Activated T-cell treated with anti-CD3 and anti-CD28 coated beads, Interleukin-2, amount 50 U/mL, for 1 hour (primary cell): ENCODE measurements at places on chromosomes 5 and 9.

DNA sequence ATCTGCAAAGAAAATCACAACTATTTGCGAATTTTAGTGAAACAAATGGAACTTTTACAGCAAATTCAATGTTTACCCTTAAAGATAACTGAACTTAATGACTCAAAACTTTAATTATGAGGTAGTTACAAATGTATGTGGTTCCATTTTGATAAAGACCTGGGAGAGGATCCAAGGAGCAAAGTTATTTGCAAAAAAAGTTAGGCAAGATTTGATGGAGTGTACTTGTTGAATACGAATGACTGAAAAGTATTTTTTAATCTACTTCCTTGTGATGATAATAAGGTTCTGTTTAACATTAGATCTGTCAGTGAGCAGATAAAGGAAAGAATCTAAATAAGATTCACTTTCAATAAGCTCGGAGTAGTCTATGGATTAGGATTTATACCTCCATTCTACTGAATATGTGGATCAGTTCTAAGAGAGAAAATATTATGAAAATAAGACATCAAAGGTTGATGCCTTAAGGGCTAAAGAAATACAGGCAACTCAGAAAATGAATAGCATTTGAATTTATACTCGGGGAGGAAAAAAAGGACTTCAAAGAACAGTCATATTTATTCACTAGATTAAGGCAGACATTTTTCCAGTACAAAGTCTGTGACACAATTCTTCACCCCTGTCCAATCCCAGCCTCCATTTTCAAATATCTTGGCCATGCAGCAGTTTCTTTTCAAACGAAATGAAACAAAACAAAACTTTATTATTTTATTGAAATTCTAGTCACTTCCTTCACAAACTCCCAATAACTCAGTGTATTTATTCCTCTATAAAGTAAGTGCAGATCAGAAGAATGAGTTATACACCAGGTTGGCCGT, 199.8 kb downstream of the PDE4D start:
- DNase-seq, result no peak

DNA sequence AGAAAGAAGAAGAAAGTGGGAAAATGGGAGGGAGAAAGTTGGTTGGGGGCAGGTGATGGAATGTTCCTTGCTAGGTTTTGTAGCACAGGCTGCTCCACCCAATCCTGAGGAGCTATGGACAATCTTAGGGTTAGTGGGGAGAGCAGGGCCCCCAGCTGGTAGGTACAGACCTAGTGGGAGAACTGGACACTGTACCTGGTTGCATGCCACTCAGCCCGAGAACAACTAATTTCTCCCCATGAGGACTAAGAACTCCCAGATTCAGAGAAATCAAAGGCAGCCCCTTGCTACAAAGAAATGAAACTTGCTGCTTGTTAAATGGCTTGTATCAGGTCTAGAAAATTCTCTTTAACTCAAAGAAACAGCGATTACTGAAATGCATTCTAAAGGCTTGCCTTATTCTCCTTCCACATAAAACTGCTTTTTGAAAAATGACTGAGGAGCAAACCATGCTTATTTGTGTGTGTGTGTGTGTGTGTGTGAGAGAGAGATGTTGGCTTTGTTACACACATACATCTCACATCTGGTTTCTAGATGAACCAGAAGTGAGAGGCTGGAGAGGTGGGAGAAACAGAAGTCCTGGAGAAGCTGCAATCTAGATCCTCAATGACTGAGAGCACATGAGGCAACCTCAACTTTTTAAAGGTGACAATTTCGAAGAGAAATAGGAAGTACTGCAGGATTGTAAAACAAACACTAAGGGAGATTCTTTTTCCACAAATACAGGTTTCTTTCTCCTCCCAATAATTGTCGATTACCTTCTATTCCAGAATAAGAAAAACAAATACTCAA, 28.9 kb downstream of the FYB1 start:
- no peak for DNase-seq

DNA sequence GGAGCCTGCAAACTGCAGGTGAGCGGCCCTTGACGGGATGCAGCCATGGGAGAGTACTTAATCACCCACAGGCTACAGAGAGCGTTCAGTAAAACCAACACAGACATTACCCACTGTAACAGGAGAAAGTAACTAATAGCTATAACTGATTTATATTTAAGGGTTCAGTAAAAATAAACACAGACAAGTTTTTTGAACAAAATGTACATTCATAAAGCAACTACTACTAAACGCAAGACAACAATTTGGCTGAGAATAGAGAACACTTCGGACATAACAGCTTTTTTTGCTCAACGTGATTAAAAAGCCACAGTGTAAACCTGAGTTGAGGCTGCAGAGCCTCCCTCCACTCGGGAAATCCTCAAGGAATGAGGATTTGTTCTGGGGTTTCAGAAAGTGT, 61.7 kb downstream of the LIFR start:
- DNase-seq, result no peak

- no peak for DNase-seq
Measured at GRCh38 chr9:70435948-70436347, 21.5 kb upstream of the KLF9 start.

DNA sequence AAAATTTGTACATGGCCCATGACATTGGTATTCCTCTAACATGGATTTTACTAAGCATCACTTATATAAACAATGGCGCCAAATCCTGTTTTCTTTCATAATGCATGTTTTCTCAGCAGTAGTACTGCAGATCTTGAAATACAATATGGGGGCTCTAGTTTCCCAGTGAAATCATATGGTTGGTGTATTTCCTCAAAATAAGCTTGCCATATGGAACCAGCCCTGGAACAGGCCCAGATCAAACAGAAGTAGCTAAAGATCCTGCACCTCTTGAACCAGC, 163.9 kb downstream of the ZNF608 start:
- no peak for DNase-seq

- DNase-seq, result no peak
Measured at GRCh38 chr5:57844410-57844809, 361.8 kb upstream of the ACTBL2 start.

- DNase-seq, result no peak
Measured at GRCh38 chr5:62689599-62690368, 111.2 kb downstream of the LRRC70 start.

GRCh38 chr5:83510260-83510659, 38.7 kb downstream of the VCAN start:
- no peak for DNase-seq

DNA sequence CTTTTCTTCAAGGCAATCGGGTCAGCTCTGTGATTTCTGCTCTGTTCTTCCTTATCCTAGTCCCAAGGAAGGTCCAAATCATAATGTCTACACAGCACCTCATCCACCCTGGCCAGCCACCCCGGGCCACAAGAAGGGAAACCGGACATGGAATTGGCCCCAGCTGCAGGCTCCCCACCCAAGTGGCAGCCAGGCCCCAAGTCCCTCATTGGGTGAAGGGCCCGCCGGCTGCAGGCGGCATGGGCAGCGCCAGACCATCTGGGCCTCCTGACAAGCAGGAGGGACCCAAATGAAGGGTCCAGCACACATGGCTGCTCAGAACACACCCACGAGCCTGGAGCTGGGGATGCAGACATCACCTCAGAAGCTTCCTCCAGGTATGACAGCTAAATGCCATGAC, 33.7 kb downstream of the BICD2 start:
- no peak for DNase-seq

GRCh38 chr5:68114378-68115040, 101.0 kb upstream of the PIK3R1 start:
- no peak for DNase-seq

DNA sequence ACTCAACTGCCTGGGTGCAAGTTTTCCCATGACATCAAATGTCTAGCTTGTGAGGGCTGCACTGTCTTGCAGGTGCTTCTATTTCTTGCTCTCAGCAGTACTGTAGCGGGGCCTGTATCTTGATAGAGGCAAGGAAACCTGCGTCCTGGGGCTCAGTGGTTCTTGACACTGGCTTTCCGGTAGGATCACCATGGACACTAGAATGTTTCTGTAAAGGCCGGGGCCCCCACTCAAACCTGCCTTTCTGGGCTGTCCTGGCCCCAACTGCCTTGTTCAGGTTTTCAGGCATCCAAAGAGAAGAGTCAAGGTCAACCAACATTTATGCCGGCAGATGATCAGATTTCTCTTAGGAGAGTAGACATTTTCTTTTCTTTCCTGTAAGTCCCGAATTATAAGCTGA, 26.7 kb upstream of the TENT4A start:
- DNase-seq, result no peak

DNA sequence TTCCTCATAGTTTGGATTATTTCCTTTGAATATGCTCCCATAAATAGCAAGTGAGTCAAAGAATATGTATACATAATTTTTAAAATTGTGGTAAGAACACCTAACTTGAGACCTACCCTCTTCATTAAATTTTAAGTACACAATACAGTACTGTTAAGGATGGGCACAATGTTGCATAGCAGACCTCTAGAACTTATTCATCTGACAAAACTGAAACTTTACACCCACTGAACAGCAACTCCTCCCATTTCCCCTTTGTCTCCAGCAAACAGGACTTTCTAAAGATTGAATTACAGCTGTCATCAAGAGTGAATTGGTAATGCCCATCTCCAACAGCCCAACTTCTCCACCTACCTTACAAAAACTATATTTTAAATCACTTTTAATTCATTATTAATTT, 388.9 kb downstream of the HTR1A start:
- no peak for DNase-seq

GRCh38 chr5:135154961-135155360, 120.9 kb upstream of the PITX1 start:
- DNase-seq, result no peak

DNA sequence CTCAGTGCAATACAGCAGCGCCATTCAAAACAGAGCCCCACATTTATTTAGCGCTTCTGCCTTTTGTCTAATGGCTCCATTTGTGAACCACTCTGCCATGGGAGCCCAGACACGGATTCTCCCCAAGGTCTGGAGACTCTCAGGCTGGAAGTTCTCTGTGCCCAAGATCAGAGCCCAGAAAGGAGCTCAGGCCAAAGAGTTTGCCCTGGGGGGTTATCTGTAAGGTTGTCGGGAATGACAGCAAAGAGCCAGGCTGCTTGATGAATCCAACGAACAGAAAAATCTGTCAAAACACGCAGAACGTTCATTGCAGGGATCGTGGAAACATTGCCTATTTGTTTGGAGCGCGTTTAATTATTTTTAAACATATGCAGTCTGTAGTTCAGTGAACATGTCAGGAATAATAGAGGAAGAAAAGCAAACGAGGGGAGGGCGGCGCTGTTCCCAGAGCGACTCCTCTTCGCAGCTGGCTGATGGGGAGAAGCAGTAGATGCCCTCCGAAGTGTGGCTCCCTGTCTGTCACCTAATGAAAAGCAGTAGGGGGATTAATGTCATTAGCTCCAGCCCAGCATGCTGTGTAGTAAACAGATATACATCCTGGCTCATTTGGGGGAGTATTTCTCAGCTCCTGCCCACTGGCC, 464.9 kb upstream of the MPDZ start:
- no peak for DNase-seq

DNA sequence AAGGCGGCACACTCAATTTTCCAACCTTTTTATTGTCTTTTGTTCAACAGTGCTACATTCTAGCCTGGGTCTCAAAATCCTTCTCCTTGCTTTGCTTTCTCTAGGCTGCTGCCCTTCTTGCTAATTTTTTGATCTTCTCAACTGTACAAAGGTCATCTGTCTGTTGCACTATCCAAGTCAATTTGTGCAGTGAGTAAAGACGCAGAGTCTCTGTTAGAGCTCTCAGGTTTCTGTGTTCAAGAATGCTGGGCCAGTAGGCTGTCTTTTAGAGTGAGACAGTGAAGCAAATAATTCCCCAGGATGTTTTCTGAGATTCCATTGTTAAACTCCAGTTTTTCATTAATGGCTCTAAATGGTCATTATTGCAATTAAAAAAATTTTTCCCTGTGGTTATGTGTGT, 255.7 kb upstream of the ACTBL2 start:
- DNase-seq, result no peak

GRCh38 chr9:117970276-117971050, 266.3 kb downstream of the TLR4 start:
- no peak for DNase-seq

DNA sequence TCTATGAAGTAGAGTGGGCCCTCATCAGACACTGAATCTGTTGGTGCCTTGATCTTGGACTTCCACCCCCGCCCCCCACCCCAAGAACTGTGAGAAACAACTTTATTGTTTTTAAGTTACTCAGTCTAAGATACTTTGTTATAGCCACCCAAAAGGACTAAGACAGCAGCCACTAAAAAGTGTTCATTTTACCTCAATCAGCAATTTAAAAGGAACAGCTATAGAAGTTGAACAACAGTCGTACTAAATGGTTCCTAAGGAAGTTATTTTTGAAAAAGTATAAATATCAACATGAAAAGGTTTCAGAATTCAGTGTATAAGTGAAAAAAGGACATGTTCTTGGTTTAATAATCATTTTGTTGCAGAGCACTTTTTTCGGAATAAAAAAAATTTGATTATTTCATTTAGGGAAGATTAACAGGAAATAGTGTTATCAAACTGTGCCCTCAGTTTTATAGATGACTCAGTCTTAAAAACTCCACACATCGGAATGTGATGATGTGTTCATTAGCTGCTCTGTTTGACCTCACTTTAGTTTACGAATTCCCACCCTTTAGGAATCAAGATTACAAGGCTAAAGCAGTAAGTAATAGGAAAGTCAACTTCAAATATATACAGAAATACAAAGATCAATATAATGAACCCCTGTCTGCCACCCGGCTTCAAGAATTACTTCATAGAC, 71.2 kb downstream of the MTAP start:
- no peak for DNase-seq

GRCh38 chr5:14156650-14157492, 13.7 kb downstream of the TRIO start:
- no peak for DNase-seq

DNA sequence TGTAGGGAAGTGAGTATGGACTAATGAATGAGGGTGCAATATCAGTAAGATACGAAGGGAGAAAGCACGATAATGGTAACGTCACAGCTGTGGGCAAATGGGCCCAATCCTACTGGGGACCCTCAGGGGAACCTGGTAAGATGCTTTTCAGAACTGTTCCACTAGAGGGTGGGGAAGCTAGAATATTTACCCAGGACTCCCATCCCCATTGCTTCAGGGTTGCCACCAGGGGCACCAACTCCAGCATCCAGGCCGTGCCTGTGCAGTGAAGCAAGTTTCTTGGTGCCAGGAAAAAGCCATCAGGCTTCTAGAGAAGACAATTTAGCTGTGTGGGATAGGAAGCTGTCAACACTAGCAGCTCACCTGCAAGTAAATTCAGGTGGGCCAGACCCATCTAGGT, 409.3 kb downstream of the AGTPBP1 start:
- no peak for DNase-seq

DNA sequence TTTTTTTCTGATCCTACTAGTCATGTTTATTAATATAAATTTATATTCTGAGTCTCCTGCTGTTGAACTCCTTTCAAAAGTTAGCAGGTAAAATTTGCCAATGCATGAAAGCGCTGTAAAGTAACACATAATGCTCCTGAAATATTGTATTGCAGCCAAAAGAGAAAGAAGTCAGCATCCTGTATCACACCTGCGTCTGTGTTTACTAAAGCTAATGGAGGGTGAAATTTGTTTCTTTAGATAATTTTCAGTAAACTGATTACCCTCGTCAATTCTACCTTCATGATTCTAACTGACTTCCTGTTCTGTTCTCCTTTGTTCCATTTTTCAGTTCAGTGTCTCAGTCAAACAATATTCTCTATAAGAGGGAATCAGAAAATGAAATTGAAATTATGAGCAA, 415.4 kb downstream of the CDH9 start:
- no peak for DNase-seq
